ENCODE measurements at places on chromosomes 5 and 9.

GRCh38 chr5:17235731-17236330 is 18.4 kb downstream of the BASP1 start:
- no peak for DNase-seq

GRCh38 chr9:104850786-104851545 is 77.0 kb downstream of the ABCA1 start:
- peak; percentile 24 for DNase-seq

DNA sequence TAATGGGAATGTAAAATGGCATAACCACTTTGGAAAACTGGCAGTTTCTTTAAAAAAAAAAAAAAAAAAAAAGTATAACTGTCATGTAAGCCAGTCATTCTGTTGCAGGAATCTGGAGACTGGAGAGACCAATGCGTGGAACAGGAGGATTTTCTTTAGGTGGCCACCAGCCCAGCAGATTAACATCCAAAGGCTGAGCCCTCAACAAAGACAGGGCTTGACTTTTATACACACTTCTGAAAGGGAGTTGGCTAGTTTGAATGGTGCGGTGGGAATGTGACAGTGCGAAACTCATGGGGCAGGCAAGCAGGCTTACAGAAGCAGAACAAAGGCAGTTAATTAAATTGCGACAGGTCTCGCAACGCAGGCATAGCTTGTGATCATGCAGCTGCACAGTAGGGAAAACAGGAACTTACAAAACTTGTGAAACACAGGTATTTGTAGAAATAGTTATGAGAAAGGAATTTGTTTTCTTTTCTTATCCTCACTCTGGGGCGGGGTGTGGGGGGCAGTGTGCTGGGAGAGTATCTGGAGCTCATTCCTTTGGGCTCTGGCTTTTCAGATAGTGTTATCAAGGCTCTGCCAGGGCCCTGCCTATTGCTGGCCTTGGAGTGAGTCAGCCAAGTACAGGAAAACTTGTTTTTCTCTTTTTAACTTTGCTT is 12.0 kb downstream of the UIMC1 start:
- DNase-seq, result no peak

GRCh38 chr9:79325501-79325900 is 246.3 kb upstream of the TLE4 start:
- no peak for DNase-seq

DNA sequence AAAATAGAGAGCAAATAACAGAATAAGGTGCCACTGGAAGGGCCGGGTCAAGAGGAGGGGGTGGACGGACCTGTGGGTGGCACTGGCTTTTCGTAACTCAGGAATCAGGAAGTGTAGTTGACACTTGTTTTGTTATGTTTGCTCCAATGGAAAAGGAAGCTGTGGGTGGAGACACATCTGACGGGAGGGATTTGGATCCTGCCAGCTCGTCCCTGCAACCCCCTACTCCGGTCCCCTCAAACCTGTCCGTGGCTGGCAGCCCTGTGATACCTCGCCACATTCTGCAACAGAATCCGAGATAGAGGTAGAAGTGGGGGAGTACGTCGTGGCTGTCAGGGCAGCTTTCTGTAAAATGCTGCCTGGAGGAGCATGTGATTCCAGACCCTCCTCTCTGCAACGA is 104.2 kb upstream of the IER5L start:
- DNase-seq, result no peak

- DNase-seq, result no peak
Observed at GRCh38 chr5:92887254-92887653, 693.8 kb downstream of the NR2F1-AS1 start.

DNA sequence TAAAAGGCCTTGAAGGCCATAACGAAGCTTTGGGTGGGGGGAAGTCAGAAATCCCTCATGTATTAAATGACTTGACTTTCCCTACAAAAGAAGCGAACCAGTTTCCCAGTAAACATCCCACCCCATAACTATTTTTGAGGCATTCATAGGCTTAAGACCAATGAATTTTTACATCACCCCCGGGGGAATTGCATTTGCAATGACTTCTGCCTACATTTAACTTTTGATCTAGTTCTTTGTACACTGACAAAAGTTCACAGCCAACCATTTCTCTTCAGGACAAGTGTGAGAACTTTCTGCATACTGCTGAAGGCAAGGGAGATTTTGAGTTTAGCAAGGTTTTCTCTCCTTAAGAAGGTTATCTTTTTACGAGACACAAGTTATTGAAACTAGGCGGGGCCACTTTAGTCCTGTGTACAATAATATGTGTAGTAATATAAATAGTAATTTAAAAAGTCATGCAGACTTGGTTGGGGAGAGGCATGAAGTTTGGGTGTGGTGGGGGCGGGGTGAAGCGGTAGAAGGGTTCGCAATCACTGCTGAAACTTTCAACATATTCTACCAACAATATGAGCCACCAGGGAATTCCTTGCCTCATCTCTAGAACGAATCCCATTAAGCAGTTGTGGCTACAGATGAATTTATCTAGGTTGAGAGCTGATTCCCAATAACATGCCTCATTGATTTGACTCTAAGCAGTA is 2.5 kb downstream of the TJP2 start:
- no peak for DNase-seq

DNA sequence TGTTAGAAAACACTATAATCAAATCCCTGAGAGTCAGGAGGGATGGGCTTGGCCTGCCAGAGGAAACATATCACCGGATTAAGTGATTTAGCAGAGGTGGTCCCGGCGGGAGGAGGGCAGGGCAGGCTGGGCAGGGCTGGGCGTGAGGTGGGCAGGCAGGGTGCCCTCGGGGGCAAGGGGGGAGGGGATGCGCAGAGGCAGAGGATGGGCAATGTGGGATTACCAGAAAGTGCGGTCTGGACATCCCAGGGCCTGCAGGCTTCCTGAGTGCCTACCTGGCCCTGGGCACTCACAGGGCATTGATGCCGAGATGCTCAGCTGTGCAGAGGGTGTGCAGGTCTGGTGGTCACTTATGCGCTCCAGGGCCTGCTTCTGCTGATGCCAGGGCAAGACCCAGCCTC is 115.2 kb downstream of the ADAMTS2 start:
- DNase-seq, result no peak

DNA sequence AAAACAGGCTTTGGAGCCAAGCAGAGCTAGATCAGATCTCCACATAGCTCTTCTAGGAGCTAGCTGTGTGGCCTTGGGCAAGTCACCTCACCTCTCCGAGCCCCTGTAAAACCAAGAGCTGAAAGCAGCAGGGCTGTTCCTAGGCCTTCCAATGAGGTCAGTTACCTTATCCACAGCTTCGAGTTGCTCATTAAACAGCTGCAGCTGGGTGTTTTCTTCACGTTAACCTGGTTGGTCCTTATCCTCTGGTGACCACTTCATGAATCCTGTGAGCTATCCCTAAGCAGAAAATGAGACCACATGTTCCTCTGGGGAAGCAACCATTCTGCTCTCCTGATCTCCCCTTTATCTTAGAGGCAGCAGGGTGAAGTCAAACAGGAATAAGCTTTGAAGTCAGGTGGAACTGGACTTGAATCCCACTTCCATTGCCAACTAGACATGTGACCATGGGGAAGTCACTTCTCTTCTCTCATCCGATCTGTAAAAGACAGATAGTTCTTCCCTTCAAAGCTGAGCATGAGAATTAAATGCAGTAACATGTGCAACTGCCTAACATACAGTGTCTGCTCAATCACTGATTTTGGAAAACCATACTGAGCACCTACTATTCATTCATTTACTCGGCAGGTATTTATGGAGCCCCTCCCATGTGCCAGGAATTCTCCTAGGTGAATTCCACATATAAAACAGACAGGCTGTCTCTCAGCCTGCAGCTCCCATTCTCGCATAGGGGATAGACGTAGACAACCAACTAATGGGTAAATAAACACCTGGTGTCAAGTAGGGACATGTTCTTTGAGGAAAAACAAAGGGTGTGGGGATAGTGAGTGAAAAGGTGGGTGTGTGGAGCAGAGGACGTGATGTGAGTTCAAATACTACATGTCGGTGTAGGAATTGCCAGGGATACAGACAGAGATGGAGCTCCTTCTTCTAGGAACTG is 111.7 kb upstream of the BOD1 start:
- DNase-seq, result no peak

DNA sequence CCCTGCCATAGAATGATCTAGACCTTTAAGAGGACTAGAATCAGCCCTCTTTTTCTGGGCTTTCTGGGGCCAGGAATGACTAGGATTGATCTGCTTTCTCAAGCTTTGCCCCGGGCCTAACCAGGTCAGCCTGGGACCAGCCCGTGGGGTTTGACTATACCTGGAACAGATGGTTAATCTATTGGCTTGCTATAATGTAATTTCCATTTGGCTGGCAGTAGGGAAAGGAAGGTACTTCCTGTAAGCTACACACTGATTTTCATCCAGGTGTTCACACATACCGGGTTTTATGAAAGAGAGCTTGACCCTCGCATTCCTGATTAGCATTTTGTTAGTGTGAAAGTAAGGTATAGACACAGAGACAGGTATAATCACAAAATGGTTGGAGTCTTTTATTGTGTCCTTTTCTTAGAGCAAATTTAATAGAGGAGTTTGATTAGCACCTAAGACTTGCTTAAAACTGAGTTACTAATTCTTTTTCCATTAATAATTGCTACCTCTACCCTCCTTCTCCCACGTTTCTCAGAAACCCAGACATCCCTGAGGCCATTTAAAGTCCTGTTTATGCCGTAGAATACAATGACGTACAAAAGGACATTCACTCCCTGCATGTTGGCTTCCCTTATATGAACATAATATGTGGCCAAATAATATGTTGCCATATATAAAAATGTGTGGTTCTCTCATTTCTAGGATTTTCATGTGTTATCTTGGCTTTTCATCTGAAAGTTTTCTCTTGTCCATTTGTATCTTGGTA is 17.3 kb downstream of the LNPEP start:
- no peak for DNase-seq

- peak; percentile 73 for DNase-seq
Observed at GRCh38 chr9:132411091-132411508, 1.1 kb downstream of the CFAP77 start.

DNA sequence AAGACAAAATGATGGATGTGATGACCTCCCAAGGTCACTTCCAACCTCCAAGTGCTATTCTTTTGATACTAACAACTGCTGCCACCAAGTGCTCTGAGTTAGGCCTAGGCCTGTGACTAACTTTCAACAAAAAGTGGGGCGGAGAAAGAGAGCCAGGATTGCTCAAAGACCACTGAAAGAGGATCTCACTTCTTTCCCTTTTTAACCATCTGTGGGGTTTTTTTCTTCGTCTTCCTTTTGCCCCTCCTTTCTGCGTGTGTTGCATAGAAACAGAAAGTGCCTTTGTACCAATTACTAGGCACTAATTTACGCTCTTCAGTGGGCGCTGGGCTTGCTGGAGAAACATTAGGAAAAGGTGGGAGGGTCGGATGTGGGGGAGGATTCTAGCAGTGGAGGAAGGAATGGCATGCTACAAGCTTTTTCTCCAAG is 8.0 kb downstream of the KLF9 start:
- DNase-seq, result no peak

GRCh38 chr5:58505502-58505901 is 14.3 kb downstream of the GAPT start:
- DNase-seq, result no peak

DNA sequence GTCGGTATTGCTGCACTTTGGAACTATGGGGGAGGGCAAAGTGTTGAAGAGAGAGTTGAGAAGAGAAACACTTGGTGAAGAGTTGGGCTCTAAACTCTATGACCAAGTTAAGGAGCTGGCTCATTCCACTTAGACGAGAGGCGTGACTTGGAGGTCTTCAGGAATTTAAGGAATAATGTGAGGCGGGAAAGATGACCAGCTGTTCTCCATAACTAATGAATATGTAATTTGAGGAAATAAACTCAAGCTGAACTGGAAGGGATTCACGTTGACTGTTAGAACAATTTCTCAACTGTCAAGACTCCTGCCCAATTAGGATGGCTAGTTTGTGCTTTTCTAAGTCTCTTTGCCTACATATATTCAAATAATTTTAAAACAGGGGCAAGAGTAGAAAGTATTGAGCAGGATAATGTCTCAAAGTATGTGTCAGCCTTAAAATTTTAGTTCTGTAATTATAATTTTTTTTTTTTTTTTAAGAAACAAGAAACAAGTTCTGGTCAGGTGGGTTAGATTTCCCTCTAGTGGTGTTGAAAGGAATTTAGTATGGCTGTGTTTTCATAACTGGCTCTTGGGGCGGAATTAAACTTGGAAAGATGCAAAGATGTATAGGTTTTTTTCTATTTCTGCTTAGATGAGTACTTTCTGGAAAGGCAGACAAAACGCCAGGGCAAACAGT is 33.4 kb downstream of the TMEM252 start:
- DNase-seq, result peak; percentile 35

GRCh38 chr5:154373729-154374179 is 72.0 kb upstream of the SAP30L start:
- no peak for DNase-seq

DNA sequence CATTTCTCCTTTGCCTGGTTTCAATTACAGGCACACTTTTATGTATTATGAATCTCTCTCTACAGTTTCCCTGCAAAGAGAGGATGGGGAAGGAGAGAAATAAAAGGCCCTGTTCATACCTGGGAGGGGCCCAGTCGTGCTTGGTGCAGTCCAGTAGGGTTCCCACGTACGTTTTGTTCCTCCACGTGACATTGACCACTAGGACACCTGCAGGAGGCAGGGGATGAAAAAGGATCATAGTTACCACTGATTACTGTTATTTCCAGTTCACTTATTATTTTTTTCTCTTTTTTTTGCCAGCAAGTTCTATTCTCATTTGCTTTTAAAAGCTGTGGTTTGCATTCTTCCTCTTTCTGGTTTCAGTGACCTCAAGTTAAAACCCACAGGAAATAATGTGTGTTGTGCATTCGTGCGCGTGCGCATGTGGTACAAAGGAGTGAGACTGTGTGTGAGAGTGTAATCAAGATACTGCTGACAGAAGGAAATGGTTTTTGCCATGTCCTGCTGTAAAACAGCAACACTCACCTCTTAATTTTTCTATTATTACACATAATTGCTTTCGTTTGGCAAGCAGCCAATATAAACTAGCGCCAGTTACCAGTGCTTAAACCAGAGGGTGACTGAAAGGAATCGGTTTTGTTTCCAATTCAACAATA is 96.8 kb downstream of the ZNF608 start:
- peak; percentile 70 for DNase-seq

DNA sequence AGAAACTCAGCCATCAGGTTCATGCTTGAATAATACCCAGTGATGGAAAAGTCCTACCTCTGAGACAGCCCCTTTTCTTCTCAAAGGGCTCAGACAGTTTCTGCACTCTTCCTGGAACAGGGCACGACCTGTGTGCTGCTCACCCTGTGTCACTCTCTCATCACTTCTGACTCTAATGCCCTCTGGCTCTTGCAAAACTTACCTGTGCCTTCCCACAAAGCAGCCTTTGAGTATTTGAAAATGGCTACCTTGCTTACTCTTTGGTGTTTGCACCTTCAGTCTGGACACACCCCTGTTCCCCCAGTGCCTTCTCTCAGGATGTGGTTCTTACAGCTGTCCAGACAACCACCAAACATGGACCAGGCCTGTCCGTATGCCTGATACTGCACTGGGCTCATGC is 171.4 kb downstream of the GRIA1 start:
- DNase-seq, result no peak

- DNase-seq, result no peak
Observed at GRCh38 chr5:80474929-80475328, 13.0 kb upstream of the FAM151B start.

- no peak for DNase-seq
Observed at GRCh38 chr5:35826554-35826953, 30.1 kb upstream of the IL7R start.
